NCI-H69 (cell line): ENCODE measurements at places on chromosomes 2 and 18.

DNA sequence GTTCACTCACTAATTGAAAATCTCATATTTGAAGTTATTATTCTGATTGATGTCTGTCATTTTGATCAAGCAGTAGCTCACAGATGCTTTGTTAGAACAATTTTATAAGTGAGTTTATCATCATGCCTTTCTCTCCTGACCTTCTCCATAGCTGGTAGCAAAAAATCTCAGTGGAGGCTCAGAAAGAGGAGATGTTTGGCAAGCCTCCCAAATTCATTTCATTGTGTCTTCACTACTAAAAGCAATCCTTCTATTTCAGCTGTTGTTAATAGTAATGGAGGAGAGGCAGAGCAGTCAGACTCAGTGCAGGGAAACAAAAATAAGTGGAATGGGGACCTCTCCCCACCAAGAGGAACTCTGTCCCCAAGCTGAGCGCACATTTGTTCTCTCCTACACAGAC, 2127.8 kb upstream of the CELF4 start:
- peak; percentile 42 for DNase-seq

DNA sequence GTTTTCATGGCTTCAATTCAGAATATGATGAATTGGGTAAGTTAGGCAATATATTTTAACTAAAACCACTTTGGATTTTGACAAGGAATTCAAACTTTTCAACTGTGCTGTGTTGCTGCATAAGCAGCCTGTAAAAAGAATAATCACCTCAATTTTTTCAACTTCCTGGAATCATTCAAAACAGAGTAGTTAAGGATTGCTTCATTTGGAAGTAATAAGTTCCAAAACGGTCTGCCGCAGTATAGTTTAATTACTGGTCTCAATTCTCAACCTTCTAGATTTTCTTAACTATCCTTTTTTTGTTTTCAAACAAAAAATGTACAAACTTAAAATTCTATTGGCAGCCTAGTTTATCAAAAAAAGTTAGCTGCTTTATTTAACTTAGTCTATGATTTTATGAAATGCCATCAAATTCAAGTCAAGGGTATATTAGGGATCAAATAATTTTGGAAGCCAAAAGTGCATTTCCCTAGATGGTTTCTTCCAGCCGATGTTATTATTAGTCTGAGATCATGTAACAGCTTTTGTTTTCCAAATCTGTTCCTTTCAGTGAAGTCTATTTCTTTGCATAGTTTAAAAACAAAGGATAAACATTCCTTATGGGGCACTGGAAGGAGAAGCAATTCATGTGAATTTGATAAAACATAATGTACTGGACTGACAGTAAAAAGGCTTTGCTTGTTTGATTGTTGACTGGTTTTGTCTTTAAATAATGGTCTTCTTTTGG, 76.1 kb upstream of the ETAA1 start:
- DNase-seq = no peak

GRCh38 chr2:217402761-217403383, 543.0 kb upstream of the TNP1 start:
- peak; percentile 69 for DNase-seq

GRCh38 chr18:32048507-32049091, 30.0 kb downstream of the RNF125 start:
- peak; percentile 71 for DNase-seq

DNA sequence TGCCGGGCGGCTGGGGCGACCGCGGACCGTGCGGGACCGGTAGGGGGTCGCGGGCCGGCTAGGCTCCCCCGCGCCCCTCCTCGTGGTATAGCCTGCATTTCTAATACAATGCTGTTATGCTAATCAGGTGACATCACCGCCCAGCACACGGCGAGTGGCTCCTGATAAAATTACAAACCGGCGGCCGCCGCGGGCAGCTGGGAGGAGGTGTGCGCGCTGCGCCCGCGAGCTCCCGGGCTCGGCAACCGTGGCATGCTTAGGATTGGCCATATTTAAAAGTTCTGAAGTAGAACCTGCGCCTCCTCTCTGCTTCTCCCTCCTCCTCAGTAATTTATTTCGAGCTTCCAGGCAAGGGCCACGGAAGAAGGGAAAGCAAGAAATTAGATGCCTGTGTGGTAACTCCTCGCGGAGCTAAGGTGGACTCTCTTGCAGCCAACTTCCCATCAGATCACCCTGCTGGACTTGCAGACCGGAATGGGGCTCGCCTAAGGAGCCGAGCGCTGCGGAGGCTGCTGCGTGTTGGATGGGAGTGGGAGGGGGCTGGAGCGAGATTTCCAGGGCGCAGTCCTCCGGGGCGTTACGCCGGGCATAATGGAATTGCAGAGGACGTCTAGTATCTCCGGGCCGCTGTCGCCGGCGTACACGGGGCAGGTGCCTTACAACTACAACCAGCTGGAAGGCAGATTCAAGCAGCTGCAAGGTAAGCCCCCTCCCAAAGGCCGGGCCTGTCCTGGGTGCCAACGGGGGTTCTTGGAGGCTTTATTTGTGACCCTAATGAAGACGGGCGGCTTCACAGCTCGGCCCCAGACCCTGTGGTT, 102.3 kb downstream of the SPTBN1 start:
- DNase-seq = peak; percentile 81

- no peak for DNase-seq
Observed at GRCh38 chr18:4821801-4822200, 366.7 kb upstream of the DLGAP1 start.

GRCh38 chr2:239774142-239774462, 251.0 kb downstream of the NDUFA10 start:
- no peak for DNase-seq
